ENCODE measurements at places on chromosomes 4 and X. TPM values are rescaled to one million over a fixed set of nuclear protein-coding genes. Genes with fewer than 3 reads are reported as not detected.

The XKRX gene
- total RNA-seq, result 0.66 TPM

The GAGE12E gene
- not detected for total RNA-seq

The KLHL8 gene
- total RNA-seq, result 5.8 TPM

The MTNR1A gene
- total RNA-seq, result 0.35 TPM

The DCAF8L2 gene
- total RNA-seq, result not detected

The DMRTC1B gene
- not detected for total RNA-seq

The FANCB gene
- 2.3 TPM for total RNA-seq

The ENPP6 gene
- not detected for total RNA-seq

The MAGEB1 gene
- not detected for total RNA-seq

The NIPAL1 gene
- 0.65 TPM for total RNA-seq

The NAA10 gene
- total RNA-seq, result 194 TPM

The MBNL3 gene
- not detected for total RNA-seq

The ZCCHC4 gene
- 5.4 TPM for total RNA-seq

The CPZ gene
- total RNA-seq, result not detected

The HHIP gene
- 0.78 TPM for total RNA-seq

The SLC25A43 gene
- total RNA-seq, result 35.7 TPM

The PLS3 gene
- total RNA-seq, result 214 TPM

The GAGE12F gene
- not detected for total RNA-seq

The FAM47A gene
- total RNA-seq, result not detected
